Esophagus squamous epithelium (tissue), 5 donors: ENCODE measurements at places on chromosomes 13 and 19.

DNA sequence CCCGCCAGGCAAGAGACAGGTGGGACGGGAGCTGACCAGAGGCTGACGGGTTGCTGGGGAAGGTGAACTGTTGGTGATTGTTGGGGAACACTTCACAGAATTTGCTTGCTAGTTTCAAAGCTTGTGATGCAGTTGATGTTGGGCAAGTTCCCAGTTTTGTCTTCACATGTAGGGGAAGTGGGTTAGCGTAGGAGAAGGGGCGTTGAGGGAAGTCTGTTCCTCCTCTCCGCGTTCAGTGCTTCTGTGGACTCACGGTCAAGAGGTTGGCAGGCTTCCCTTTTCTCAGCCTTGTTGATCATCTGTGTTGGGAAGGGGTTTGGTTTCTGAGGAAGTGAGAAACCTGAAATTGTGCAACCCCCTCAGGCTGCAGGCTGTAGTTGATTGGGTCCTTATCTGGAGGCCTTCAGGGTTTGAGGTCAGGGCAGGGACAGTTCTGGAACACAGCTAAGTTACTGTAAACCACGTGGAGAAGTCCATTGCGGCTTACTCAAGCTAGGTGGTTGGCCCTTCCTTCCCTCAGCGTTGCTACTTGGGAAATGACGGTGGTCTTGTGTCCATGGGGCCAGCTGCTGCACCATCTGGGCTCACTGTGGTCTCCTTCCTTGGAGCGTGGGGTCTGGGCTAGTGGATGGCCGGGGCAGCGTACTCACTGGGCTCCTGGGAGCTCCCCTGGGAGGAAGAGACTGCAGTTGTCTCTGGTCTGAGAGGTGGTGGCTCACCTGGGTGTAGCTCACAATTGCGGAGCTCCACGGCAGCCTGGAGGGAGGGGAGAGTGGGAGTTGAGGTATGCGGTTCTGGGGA lies 7.5 kb downstream of the RPS9 start:
- no peak for DNase-seq

DNA sequence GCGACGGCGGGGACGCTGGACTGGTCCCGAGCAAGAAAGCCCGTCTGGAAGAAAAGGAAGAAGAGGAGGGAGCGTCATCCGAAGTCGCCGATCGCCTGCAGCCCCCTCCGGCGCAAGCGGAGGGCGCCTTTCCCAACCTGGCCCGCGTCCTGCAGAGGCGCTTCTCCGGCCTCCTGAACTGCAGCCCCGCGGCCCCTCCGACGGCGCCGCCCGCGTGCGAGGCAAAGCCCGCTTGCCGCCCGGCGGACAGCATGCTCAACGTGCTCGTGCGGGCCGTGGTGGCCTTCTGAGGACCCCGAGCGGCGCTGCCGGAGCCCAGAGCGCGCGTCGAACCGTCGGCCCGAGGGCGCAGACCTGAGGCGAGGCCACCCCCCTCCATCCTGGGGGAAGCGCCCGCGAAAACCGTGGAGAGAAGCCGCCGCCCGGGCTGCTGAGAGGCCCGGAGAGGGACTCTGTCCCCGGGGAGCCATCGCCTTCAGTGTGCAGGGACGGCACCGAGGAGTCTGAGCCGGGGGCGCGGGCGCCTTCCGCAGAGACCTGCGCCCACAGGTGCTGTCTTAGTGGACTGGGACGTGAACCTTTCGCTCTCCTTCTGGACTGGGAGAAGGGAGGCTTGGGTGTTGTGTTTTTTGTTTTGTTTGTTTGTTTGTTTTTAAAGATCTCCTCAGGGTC lies 3.5 kb downstream of the IER2 start:
- DNase-seq: no peak

DNA sequence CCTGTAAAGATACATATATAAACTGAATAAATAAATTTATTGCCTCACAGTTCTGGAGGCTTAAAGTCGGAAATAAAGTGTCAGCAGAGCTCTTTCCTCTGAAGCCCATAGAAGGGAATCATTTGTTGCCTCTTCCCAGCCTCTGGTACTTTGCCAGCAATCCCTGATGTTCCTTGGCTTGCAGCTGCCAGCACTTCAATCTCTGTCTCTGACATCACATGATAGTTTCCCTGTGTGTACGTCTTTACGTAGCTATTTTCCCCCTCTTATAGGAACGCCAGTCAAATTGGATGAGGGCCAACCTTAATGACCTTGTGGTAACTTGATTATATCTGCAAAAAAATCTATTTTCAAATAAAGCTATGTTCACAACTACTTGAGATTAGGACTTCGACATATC lies 250.9 kb downstream of the LIG4 start:
- no peak for DNase-seq

GRCh38 chr19:58262922-58263296 lies 15.8 kb upstream of the ZNF8 start:
- no peak for DNase-seq

GRCh38 chr19:3483226-3483628 lies at the start of gene SMIM44:
TSS of gene SMIM44 (minus strand) at chr19:3483441. CDS start at chr19:3483403, 38 bp downstream.
- no peak for DNase-seq

- DNase-seq: no peak
Observed at GRCh38 chr13:74625541-74625940, 491.3 kb upstream of the KLF12 start.

- DNase-seq: no peak
Observed at GRCh38 chr19:4800591-4801081, 9.1 kb downstream of the FEM1A start.

GRCh38 chr13:103598671-103599070 lies 532.5 kb upstream of the SLC10A2 start:
- DNase-seq: no peak

GRCh38 chr13:43579321-43579720 lies 207.5 kb downstream of the ENOX1 start:
- DNase-seq: no peak

GRCh38 chr19:33613620-33614000 lies 8.1 kb upstream of the CHST8 start:
- no peak for DNase-seq

GRCh38 chr13:32447894-32448623 lies 20.1 kb upstream of the N4BP2L1 start:
- DNase-seq: no peak

GRCh38 chr19:1933244-1933643 lies 7.7 kb upstream of the CSNK1G2 start:
- no peak for DNase-seq

GRCh38 chr13:32639502-32640105 lies 53.4 kb downstream of the PDS5B start:
- no peak for DNase-seq

GRCh38 chr19:56309511-56310185 lies 5.0 kb downstream of the ZSCAN5A start:
- DNase-seq: no peak

- no peak for DNase-seq
Observed at GRCh38 chr19:11024259-11024658, 63.4 kb downstream of the SMARCA4 start.

- DNase-seq: no peak
Observed at GRCh38 chr13:109595471-109595870, 190.9 kb downstream of the IRS2 start.

GRCh38 chr19:35320065-35320713 lies 8.8 kb upstream of the CD22 start:
- DNase-seq: no peak

- no peak for DNase-seq
Observed at GRCh38 chr13:51834581-51835171, 10.3 kb downstream of the TMEM272 start.

- DNase-seq: no peak
Observed at GRCh38 chr13:83935566-83935965, 53.3 kb upstream of the SLITRK1 start.

GRCh38 chr19:13275016-13275722 lies 125.0 kb downstream of the IER2 start:
- no peak for DNase-seq

DNA sequence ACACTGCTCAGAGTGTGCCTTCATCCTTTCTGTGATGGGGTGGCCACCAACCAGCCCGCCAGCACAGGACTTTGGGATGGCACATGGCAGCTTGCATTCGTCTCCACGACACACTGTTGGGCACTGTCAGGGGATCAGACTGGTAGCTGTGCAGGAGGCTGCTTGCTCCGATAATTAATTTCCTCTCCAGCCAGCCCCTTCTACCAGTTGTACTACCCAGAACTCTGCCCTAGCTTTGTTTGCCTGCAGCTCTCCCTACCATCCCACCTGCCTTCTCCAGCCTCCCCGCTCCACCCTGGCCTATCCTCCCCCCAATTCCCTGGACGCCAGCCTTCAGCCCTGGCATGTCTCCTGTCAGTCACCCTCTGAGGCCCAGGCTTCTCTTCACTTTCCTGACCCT lies 228.3 kb downstream of the TSHZ3 start:
- no peak for DNase-seq

DNA sequence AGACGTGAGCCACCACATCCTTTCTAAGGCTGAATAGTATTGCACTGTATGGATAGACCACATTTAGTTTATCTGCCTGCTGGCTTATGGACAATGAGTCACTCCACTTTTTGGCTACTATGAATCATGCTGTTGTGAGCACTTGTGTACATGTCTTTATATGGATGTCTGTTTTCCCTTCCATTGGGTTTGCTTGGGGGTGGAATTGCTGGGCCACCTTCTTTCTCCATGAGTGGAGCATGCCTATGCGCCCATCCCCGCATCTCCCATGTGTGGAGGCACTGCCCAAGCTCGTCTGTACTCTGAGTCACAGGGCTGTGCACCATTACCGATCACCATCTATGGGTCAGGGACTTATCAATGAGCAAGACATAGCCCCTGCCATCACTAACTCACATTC lies 127.2 kb upstream of the GJB6 start:
- DNase-seq: no peak
